Skin of body (tissue), 3 donors: ENCODE measurements at places on chromosomes 12 and 14. TPM values are rescaled to one million over a fixed set of nuclear protein-coding genes. Genes with fewer than 3 reads are reported as not detected.
A peak's percentile ranks its signal among the peaks of the same experiment; 100 is the strongest.

GRCh38 chr14:86129426-86129825 lies 599.5 kb downstream of the FLRT2 start:
- DNase-seq: no peak

OAS2 gene
- 2.2 TPM for total RNA-seq

DNA sequence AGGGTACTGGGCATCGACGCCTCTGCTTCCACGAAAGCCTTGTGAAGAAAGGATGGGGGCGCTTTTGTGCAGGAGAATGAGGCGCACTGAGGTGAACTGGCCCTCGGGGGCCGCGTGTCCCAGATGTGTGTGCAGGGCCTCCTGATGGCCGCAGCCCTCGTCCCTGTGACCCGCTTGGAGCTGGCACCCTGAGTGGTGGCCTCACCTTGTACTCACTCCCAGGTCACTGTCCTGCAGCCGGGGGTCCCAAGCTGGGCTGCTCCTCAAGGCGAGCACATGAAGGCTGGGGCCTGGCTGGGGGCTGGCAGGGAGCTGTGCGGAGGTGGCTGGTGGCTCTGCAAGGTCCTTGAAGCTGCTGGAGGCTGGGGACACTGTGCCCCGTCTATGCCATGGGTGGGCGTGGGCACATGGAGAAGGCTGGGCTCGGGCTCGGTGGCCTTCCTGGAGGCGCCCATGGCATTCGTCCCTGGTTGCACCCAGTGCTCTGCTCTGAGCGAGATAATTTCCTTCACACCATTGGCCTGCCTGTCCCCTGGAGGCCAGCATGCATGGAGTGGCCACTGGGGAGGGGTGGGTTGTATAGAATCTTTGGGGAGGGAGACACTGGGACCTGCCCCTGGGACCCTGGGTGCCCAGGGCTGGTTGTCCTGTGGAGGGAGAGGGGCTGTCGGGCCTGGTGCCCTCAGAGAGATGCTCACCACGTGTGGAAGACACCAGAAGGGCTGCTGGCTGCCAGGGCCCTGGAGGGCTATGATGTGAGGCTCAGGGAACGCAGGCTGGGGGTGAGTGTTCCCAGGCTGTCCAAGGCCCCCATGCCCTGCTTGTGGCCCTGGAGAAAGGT lies 79.3 kb downstream of the TMEM121 start:
- no peak for DNase-seq

GRCh38 chr14:55107766-55108554 lies 21.1 kb upstream of the LGALS3 start:
- DNase-seq: peak; percentile 74

DNA sequence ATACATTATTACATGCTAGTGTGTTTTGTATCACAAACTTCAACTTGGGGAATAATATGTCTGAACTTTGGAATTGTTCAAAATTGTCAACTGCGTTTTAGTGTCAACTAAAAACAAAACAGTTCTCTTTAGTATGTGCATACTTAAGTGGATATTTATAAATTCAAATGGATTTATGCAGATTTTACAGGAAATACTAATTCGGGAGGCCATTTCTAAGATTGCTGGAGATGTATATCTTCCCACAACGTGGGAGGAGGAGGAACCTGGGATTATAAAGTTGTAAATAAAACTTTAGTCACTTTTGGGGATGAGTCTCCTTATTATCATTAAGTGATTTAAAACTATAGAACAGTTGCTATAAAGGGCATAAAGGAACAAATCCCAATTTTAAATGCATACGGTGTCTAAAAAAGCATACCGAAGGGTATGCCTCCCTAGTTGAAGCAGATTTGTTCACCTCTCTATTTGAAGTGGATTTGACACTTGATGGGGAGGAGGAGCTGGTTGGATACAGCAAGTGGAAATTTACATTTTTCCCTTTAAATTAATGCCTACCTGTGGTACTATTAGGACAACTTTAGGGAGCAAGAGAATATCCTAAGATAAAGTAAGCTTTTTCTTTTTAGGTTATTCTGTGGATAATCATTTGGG lies 2.7 kb downstream of the PDE3A start:
- DNase-seq: no peak

DNA sequence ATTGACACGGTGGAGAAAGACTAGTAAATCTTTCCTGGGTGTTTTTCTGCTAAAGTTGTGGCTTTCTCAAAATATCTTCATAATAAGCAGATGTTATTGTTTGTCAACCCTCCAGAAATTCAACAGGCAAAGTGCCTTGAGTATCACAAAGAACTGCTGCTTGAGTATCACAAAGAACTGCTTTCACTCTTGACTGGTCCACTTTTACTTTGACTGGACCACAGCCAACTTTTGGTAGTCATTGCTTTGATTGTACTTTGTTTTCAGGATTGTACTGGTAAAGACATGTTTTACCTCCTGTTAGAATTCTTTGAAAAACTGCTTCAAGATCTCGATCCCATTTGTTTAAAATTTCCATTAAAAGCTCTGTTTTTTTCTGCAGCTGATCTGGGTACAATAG lies 62.6 kb downstream of the PDZRN4 start:
- DNase-seq: peak; percentile 7

DNA sequence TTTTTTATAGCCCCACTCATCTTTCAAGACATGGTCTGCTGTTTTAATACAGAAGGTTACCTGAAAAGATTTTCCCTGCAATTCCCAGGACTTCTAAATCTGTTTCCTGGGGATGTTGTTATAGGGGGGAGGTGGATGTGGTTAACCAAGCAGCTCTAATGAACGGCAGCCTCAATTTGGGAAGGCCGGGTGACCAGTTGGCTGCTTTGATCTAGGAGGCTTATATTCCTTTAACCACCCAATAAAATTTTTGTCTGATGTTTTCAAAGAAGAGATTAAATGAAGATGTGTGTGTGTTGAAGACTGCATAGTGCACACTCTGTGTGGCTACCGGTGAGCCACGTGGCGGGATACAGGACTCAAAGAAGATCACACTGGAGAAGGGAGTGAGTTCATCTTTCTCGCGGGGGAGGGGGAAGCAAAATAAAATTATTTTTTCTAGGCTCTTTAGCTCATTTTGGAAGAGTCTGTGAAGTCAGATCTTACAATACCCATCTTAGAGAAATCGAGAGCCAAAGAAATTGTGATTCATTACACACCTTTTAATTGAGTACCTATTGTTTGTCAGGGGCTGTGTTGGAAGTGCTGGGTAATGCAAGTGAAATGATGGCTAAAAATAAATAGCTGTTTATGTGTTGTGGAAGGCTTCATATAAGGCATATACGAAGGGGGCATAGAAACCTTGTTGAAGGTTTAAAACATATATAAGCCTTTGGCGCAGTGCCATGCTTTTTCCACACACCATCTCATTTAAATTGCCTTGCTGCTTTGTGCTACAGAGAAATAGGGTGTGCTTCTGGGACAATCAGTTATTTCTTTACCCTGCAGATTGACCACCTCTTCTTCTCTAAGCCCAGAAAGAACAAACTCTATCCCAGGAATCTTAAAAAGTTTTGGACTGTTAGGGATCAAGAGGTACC lies 18.5 kb downstream of the ELK3 start:
- DNase-seq: no peak

RDH16 gene
- total RNA-seq: 0.69 TPM

GRCh38 chr14:66624336-66624937 lies 116.5 kb downstream of the GPHN start:
- peak; percentile 46 for DNase-seq

DNA sequence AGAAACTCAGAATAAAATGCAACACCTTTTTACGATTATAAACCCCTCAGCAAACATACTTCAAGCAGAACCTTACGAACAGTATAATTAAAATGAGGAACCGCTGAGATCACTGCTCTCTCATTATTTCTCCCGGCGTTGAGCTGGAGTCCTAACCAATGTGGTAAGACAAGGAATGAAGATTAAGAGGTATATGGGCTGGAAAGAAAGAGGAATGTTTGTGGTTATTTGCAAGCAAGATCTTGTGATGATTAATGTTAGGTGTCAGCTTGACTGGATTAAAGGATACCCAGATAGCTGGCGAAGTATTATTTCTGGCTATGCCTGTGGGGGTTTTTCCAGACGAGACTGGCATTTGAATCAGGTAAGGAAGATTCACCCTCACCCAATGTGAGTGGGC lies 10.3 kb upstream of the ZNF84 start:
- no peak for DNase-seq

- no peak for DNase-seq
Measured at GRCh38 chr12:104801427-104801826, 156.7 kb downstream of the SLC41A2 start.

GRCh38 chr12:116884871-116885270 lies 3.6 kb upstream of the HRK start:
- DNase-seq: no peak
